Stimulated activated CD4-positive, alpha-beta T cell treated with anti-CD3 and anti-CD28 coated beads, Interleukin-4, amount 100 ng/mL, for 1 hour (primary cell): ENCODE measurements at places on chromosomes 5 and 9.

DNA sequence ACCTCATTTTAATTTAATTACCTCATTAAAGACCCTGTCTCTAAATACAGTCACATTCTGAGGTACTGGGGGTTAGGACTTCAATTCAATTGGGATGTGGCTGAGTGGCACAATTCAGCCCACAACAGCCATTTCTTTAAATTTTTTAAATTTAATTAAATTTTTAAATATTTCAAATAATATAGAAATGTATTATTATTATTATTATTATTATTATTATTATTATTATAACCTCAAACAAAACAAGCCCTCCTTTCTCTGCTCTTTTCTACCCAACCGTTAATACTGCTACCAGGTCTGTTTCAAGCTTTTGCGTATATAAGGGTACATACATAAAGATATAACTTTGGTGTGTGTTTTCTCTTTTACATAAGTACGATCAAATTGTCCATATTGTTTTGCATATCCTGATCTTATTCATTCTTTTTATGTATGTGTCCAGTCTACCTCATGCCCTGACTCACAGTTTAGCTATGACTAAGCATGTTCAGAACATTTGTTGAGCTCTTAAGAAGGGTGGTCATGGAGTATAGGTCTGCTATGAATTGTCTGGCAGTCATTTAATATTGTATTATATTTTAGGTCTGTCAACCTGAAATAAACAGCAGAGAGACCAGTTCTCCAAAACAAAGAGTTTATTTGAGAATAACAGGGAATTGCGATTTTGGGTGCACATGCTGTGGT lies 16.1 kb upstream of the RAB14 start:
- DNase-seq = no peak

DNA sequence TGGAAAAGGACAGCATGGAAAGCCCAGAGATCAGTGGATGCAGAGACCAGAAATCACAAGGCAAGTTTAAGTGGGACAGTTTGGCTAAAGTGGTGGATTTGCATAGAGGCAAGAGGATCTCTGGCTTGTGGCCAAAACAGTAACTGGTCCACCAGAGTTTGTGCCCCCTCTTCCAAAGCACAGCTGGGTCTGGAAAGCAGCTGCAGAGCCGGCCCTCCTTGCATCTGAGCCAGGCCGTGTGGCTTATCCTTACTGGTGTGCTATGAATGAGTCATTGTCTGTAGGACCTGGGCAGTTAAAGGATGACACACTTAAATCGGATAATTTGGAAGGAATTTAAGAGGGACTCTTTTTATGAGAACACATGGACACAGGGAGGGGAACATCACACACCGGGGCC lies 146.6 kb downstream of the PIP5K1B start:
- DNase-seq = no peak

DNA sequence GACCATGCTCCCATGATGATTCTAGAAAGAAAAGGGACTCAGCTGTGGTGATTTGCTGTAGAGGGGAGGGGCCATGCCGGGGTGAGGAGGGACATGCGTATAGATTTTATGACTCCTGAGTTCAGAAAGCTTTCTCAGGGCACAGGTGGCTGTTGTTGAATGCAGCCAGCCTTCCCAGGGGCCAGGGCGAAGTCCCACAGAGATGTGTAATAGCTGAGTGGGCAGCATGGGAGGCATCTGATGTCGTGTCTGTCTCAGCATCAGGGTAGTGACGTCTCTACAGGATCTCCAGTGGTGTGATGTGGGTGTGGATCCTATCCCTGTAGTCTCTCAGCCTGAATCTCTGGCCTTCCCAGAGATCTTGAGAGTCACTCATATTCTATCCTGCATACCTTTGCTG lies 7.8 kb upstream of the BOD1 start:
- DNase-seq = no peak

GRCh38 chr9:85185486-85186217 lies 516.1 kb downstream of the NTRK2 start:
- no peak for DNase-seq

GRCh38 chr5:6744841-6745705 lies 31.8 kb downstream of the TENT4A start:
- no peak for DNase-seq

DNA sequence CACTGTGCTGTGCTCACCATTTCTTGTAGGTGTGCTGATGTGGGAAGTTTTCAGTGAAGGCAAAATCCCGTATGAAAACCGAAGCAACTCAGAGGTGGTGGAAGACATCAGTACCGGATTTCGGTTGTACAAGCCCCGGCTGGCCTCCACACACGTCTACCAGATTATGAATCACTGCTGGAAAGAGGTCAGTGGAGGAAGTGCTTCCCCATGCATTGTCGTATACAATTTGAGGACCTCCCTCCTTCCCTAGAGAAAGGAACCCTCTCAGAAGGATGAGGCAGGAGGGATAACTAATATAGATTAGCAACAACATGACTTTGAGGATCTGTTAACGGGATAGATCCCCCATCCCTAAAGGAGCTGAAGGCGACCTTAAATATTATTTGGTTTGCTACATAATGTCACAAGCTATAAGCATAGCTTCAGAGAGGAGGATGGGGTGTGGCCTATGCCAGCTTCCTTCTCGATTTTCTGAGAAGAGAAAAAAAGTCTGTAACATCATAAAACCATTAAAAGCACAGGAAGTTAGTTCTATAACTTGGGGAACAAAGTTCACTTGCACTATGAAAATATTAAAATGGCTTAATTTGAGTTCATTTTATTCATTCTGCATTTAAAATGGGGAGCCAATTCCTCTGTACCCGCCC lies 17.0 kb upstream of the CYFIP2 start:
- DNase-seq = no peak

DNA sequence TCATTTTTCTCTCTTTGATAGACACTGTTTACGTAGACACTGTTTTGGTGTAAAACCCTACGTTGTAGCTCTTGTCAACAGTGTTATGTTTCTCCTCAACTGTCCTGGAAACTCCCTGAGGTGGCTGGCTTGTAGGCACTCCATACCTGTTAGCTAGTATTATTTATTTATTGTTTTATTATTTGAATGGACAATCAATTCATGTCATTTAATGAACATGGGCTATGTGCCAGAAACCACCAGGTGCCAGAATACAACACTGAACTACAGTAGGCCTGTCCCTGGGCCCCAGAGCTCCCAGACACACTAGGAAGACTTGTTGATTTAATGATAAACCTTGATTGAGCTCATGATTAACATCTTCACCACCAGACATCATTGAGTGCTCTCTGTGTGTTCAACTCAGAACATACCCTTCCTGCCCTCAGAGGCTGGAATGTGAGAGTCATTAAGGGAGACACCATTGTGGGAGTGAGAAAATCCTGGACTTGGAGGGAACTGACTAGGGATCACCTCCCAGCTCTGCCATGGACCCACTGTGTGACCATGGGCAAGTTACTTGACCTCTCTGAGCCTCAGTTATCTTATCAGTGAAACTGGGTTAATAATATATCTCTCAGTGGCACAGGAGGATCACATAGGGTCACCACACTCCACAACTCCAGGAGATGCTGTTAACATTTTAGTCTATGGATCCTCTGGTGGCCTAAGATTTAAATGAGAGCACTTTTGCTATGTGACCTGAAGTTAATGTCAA lies 19.2 kb downstream of the IRF1 start:
- no peak for DNase-seq

GRCh38 chr9:133854765-133855164 lies 116.6 kb upstream of the SARDH start:
- DNase-seq = no peak

- DNase-seq = no peak
Observed at GRCh38 chr9:97373331-97373730, 38.6 kb upstream of the TDRD7 start.

- no peak for DNase-seq
Observed at GRCh38 chr9:73031350-73031749, 78.5 kb upstream of the ALDH1A1 start.

DNA sequence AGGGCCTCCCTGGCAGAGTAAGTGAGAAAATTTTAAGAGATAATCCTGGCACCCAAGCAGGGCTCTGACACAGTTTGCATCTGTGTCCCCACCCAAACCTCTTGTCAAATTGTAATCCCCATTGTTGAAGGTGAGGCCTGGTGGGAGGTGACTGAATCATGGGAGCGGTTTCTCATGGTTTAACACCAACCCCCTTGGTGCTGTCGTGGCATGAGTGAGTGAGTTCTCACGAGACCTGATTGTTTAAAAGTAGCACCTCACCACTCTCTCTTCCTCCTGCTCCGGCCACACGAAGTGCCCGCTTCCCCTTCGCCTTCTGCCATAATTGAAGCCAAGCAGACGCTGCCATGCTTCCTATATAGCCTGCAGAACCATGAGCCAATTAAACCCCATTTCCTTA lies 80.1 kb downstream of the FBXW11 start:
- DNase-seq = no peak

GRCh38 chr9:106590759-106591505 lies 272.0 kb upstream of the ZNF462 start:
- no peak for DNase-seq

- DNase-seq = no peak
Observed at GRCh38 chr5:39691993-39692392, 267.2 kb upstream of the DAB2 start.

- DNase-seq = no peak
Observed at GRCh38 chr5:123170816-123171215, 81.8 kb downstream of the PRDM6 start.

- DNase-seq = no peak
Observed at GRCh38 chr9:71916834-71917534, 5.5 kb downstream of the C9orf85 start.

- no peak for DNase-seq
Observed at GRCh38 chr9:133932633-133933032, 59.5 kb downstream of the VAV2 start.

DNA sequence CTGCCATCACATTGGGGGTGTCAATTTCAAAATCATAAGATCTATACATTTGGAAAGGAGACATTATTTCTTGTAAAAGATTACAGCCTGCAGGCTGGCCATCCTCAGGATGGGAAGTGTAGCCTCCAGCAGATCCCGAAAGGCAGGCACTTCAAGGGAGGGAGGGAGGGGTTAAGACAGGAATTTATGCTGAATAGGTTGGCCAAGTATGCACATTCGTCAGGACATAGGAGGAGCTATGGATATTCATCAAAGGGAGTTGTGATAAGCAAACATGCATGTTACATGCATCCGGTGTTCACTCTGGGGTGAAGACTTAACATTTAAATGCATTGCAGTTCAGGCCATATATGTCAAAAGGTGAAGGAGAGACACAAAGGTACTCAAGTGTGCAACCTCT lies 119.4 kb downstream of the CEP120 start:
- DNase-seq = no peak

GRCh38 chr9:2453701-2454100 lies 167.9 kb upstream of the VLDLR start:
- DNase-seq = no peak

- DNase-seq = peak; percentile 83
Observed at GRCh38 chr5:143824851-143825720, 13.1 kb downstream of the HMHB1 start.

- DNase-seq = no peak
Observed at GRCh38 chr5:148640471-148640870, 13.9 kb downstream of the HTR4 start.

- no peak for DNase-seq
Observed at GRCh38 chr9:21830589-21830988, 28.2 kb downstream of the MTAP start.

DNA sequence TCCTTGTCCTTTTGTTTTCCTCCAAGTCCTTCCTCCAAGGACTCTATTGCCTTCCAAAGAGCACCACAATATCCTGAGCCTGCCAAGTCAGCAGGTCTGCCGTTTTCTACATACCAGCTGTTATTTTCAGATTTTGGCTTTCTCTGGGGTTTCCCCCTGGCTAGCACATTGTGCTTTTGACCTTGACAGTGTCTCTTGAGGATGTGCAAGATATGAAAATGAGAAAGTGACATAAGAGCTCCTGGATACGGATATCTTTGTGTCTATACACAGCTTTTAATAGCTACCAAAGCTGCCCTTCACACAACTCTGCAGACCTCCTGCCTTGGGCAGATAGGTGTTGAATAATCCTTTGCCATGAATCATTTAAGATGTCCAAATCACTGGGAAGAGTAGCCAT lies 67.0 kb downstream of the HAPLN1 start:
- no peak for DNase-seq

GRCh38 chr9:36151316-36152210 lies 15.0 kb downstream of the GLIPR2 start:
- peak; percentile 78 for DNase-seq

DNA sequence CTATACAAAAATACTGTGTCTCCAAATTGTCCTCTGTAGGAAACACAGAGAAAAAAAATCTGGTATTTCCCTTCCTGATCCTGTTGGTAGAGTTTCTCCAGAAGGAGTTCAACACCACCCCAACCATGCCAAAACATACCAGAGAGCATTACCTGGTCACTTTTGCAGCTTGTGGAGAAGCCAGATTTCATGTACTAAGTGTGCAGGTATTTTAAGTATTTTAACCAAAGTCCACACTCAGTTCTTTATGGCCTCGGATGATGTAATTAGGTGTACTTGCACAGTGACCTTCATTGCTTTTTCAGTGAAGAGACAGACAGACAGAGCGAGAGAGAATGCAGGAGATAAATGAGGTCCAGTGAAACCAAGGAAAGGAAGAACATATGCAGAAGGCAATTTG lies 2046.8 kb upstream of the CDH9 start:
- DNase-seq = no peak

GRCh38 chr5:112921026-112921832 lies 798 bp downstream of the REEP5 start:
- peak; percentile 61 for DNase-seq

DNA sequence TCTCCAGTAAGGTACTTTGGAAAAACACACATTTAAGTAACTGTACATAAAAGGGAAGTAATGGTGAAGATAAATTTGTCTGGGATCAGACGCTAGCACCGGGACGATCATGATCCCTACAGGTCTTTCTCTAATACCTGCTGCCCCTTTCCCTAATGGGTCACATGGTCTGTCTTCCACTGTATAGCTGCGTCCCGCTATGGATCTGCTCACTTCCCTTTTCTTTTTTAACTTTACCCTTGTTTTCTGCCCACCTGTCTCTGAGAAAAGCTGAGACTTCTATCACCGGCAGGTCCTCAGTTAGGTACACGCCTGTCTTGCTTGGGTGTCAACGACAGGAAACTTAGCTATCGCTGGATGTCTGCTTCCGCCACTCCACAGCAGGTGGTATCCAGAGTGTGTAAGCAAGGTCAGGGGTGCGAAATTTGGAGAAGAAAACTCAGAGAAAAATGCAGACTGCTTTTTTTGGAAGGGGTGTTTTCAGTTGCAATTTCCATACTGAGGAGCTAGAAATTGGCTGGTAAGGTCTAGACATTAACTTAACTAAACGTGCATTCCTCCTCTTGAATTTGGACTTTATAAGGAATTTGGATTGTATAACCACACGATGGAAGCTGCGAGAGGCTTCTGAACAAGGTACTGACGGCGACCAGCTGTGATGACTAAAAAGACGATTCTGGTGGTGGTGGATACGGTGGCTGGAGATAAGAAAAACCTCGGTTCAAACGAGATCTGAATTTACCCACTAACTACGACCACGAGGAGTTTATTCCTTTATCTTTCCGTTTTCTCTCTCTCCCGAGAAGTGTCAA lies 1.1 kb upstream of the ICE1 start:
- DNase-seq = no peak
